ENCODE measurements at places on chromosomes 4 and X.

DNA sequence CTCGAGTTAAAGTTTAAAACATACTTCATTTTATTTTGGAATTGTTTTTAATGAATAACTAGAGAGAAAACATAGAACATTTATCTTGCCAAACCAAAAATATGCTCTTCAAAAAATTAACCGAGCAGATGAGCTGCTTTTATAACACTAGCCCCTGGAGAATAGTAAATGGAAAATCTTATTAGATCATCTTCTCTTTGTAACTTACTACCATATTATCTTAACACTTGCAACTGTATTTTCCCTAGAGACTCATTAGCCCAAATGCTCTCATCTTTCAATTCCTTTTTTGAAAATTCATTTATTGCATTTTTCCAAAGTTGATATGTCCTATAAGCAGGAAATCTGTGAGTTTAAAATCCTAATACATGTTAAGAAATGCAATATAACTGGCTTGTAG is 143.3 kb downstream of the CAMK2D start:
- no peak for DNase-seq

DNA sequence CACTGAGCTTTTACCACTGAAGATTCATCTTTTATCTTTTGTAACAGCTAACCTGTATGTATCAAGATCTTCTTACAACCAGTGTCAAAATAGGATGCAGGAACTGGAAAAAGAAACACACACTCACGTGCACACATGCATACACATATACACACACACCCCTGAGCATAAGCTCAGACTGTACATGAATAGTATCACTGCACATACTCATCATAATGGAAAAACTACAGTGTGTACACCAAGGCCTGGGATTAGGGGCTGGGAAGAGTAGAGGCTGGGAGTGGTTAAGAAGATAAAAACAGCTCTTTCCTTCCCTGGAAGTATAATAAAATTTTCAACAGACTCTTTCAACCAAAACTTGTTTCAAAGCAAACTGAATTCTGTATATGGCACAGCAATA is 73.4 kb downstream of the RELL1 start:
- no peak for DNase-seq

DNA sequence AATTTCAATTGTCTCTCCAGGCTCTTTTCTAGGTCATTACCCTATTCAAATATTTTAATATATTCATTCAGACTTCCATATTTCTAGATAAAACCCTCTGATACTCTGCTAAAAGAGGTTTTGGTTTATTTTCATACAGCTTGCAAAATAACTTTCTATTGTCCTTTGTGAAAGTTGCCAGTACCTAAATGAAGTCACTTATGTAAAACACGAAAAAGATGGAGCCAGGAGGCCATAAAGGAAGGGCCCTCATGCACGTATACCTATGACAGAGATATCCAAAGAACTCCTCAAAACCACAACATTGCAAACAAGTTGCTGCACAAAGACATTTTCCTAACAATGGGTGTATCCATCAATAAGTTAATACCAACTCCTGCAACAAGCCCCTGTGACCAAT is 25.7 kb upstream of the ELOVL6 start:
- DNase-seq, result no peak

DNA sequence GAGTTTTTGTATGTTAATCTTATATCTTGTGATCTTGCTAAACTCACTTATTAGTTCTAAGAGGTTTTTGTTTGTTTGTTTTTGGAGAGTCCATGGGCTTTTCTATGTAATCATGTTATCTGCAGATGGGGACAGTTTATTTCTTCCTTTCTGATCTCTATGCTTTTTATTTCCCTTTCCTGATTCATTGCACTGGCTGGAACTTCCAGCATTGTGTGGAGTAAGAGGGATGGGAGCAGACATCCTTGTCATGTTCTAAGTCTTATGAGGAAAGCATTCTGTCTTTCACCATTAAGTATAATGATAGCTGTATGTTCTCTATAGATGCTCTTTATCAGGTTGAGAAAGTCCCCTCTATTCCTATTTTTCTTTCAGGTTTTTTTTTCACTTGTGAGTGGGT is 90.6 kb upstream of the TBC1D9 start:
- DNase-seq, result no peak

Measured in NCI-H2081 (cell line).